ENCODE measurements at places on chromosomes 2 and 18.

DNA sequence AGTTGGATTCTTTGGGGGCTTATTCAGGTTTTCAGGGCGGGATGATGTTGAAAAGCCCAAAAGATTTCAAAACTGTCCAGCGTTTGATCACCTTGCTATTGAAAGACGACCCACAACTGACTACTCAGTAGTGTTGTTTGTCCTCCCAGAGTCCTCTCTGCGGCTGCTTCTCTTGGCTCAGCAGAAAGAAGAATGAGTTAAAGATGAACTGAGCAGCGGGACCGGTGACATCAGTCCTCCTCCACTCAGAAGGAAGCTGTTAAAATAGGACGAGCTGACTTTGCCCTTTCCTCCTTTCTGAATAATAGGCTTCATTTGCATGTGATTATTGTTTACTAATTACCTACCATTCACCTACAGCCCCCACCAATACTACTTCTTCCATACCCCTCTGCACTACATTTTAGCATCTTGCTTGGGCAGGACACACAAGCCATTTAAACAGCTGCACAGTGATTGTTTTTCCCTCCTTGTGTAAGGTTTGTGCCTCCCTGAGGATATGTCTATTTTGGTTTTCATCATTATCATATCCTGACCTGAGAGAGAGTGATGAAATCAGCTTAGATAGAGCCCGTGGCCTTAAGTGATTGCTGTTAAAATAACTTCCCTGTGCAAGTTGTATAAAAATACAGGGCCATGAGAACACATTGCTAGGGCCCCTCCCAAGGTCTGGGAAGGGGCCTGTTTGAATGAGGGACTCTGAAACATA, 261.8 kb downstream of the FHOD3 start:
- DNase-seq: no peak

DNA sequence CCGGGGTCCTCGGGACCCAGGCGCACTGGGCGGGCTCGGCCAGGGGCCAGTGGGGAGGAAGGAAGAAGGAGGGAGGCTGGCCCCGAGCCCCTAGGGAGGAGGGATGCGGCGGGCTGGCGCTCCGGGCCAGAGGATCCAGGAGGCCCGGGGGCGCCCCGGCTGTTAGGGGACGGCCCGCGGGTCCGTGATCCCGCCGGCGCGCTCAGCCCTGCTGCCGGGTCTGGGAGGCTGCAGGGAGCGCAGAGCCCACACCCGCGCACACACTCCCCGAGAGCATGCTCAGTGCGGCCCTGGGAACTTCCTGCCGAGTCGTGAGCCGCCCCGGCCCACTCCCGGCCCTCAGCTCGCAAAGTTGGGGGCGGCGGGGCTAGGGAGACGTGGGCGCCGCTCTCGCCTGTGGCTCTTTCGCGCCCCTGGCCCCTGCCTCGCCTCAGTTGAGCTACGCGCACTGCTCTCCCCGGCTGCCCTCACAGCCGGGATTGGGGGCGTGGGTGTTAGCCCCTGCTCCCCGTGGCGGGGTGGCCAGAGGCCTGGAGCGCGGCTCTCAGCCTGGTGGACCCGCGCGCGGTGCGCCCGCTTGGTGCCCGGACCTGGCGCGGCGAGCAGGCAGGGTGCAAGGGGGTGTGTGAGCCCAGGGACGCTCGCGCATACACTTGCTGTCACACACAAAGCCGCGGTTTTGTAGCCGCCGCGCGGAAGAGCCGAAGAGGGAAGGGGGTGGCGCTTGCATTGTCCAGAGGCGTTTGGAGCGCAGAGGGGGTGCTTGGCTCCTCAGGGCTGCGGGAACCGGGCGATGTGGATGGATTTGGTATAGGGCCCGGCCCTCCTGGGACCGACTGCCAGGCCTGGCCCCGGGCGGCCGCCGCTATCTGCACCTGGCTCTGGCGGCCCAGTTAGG, 132.9 kb upstream of the MGAT5 start:
- DNase-seq: peak; percentile 76

DNA sequence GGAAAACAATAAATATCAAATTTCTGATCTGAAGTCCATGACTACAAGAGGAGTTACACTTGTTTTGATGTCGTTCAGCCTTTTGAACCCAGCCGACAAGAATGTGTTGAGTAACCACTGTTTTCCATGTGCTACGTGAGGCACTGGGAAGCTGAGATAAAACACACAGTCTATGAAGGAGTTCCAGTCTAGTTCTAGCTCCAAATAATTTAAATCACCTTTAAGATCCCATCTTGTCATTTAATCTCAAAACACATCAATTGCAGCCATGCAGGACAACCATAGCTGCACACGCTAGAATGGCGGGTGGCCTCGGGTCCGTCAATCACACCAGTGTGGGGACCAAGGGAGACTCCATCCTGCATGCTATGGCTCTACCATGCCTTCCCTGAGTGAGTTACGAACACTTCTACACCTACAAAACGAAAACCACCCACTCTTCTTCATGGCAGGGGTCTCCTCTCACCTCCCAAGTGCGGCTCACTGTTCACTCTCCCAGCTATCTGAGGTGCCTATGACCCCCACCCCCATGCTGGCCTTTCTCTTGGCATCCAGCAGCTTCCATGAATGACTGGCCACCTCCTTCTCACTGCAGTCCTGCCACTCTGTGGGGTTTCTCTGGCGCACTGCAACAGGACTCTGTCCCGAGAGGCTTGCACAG, 3.8 kb downstream of the FHL2 start:
- DNase-seq: no peak

DNA sequence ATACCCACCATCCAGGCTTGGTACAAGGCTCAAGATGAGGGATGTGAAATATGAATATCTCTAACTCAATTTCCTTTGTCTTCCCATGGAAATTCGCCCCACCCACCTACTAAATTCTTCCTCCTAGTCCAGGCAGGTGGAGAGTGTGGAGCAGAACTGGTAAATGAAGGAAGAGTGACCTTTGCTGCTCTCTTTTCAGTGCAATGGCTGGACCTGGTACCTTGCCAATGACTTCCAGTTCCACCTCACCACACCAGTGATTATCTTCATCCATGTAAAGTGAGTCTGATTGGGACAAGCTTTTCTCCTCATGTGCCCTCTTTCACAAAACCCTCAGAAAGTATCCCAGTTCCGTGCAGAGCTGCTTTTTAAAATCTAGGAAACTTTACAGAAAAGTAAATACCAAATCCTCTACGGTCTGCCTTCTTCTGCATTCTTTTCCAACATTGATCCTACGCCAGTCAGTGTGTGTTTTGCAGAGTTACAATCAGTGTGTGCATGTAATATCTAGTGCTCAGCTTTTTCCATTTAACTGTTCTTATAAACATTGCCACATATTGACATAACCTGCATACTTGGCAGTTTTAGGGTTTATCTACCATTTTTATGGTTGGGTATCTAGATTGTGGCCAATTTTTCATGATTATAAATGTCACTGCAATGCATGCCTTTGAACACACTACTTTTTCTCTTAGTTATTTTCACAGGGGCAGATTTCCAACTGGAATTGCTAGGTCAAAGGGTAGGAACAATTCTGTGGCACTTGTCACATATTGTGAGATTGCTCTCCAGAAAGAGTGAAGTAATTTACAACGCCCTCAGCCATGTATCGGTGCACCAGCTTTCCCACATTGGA, 86.5 kb upstream of the SEC11C start:
- DNase-seq: no peak
